Urinary bladder (tissue), 4 donors: ENCODE measurements at places on chromosomes 5 and 9. TPM values are rescaled to one million over a fixed set of nuclear protein-coding genes. Genes with fewer than 3 reads are reported as not detected.

DNA sequence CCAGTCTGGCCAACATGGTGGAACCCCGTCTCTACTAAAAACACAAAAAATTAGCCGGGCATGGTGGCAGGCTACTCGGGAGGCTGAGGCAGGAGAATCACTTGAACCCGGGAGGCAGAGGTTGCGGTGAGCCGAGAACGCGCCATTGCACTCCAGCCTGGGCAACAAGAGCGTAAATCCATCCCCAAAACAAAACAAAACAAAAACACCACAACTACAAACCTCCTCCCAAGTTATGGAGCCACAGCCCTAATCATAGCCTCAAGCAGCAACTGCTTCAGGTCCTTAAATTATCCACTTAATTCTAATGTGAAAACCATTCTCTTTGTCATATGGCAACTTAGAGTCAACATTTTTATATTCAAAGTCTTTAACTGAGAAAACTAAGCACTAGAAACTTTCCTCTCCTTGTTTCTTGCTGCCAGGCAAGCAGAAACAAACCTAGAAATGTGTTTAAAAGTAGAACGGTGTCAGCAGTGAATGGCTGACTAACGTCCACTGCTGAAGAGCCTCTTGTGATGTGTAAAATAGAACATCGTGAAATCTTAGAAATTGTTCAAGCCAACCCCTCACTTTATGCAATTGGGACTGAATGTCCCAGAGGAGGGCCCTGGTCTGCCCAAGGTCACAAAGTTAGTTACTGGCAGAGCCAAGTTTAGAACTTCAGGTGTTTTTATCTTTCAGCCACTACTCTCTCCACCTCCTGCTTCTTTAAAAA, 5.7 kb downstream of the TMEM245 start:
- no peak for DNase-seq

RNF183 gene
- polyA plus RNA-seq, result 0.15 TPM

DNA sequence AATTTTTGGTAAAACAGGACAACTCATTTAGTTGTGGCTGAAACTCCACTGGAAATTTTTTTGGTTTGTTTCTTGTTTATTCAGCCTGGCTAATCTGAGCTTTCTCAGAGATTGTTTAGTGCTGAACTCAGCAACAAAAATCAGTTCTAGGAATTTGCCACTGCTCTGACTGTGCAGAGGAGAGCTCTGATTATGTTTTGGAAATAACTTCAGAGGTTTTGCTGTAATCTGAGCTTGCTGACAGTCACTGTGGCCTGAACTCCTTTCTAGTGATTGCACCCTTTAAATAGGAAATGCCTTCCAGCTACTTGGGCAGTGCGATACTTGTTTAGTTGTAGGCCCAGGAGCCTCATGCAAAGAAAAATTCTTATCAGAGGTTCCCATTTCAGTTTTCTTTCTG, 60.2 kb downstream of the OSTF1 start:
- DNase-seq, result no peak

DNA sequence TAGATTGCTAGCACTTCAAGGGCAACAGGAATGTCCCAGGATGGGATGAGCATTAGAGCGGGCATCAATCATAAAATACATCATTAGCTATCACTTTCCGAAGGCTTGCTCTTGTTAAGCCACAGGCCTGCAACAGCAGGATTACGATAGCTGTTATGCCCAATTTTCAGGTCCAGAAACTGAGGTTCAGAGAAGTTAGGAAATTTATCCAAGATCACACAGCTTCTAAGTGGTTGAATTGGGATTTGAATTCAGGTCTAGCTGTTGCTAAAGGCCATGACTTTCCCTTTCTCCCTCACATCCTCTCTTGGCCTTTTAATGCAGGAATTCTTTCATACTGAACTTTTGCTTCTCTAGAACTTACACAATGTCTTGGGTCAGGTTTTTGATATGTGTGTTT, 119.4 kb upstream of the ERCC6L2 start:
- DNase-seq, result no peak

PPP1R2B gene
- polyA plus RNA-seq, result 0.09 TPM

DNA sequence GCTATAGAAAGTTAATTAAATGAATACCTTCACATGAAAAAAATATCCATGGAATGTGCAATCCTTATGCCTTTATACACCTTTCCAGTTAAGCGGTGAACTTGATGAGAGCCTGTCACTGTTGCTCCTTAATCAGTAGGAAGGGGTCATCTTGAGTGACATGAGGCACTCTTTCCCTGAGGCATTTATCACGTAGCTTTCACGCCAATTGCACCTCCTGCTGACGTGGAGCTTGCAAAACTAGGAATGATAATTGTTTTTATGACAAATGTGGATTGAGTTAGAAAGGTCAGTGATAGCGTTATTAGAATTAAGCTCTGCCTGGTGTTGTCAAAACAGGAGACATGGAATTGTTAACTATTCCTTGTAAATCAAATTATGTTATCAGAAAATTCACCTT, 79.7 kb downstream of the SLF1 start:
- DNase-seq, result no peak

DNA sequence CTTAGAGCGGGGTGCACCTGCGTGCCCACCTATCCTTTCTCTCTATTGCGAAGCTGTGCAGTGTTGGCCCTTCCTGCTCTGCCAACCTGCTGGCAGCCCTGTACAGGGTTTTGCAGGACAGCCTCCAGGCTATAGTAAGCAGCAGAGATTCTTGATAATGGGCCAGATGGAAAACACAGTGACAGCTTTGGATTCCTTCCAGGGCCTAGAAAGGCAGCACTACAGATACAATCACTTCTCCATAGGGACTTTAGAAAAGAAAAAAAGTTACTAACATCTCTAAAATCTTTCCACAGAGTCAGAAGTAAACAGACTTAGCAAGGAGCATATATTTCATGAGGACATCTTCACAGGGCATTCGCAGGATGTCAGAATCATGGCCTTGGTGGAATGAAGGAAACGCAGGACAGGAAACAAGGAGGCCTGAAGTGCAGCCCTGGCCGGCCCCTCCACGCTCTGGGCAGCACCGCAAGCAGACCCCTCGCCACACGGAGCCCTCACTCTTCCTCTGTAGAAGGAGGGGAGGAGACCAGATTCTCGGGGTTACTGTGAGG, 172.1 kb upstream of the GAS1 start:
- peak; percentile 51 for DNase-seq

GRCh38 chr5:82309091-82309531, 31.0 kb upstream of the RPS23 start:
- DNase-seq, result no peak
